ENCODE measurements at places on chromosomes 2 and 18. TPM values are rescaled to one million over a fixed set of nuclear protein-coding genes. Genes with fewer than 3 reads are reported as not detected.

The DNAJC5G gene
- total RNA-seq = not detected

- DNase-seq = no peak
Observed at GRCh38 chr18:58161659-58162058, 117.6 kb downstream of the NEDD4L start.

DNA sequence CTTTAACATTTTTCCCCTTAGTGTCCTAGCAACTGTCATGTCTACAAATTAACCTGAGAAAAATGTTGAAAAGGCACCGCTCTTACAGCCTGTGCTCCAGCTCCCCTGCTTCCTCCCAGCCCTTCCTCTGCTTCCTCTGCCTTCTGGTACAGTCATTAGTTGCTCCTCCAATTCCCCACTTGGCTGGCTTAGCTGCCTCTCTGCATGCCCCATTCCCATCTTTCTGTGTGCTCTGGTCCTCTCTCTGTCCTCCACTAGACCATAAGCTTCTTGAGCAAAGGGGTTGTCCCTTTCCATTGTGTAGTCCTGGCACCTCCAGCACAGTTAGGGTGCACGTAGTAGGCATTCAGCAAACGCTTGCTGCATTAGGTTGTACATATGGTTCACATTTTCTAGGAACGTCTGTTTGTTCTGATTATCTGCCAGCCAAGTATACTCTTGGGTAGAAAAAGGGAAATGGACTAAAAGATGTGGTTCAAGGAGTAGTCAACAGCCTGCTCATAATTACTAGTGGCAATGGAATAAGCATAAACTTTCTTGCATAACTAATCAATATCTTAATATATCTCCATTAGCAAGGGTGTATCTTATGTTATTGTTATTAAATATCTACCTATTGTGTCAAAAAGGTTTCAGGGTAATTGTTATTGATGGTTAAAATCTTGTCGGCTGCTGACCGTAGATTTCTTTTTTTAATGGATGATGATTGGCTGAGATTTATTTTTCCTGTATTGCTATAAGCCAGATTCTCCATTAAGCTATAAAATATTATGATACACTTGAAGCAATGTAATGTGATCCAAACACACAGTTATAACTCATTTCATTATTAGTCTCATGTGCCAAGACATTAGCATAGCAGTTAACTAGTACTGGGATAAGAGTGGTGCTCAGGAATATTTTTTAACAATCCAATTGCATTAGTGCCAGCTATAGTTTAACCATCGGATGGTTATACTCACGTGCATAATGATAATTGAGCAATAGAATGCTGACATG is 340.1 kb downstream of the SLC4A3 start:
- DNase-seq = no peak

The GRB14 gene
- total RNA-seq = 6.3 TPM

The PKDCC gene
- total RNA-seq = 102 TPM

DNA sequence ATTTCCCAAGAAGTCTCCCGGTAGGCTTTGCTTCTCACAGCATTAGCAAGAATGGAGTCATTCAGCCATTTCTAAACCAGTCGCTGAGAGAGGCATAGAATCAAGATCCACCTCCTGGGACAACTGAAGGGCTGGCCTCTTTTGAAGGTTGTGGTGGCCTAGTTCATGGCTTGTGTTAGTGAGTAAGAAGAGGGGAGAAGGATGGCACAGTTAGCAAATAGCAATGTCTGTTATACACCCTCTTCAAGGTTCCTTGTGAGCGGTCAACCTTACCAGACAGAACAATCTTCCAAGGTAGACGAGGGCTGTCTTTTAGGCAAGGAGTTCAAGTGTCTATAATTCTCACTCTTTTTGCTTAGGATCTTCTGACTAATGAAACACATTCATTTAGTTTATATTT is 35.4 kb upstream of the DNAH7 start:
- no peak for DNase-seq

The DNAH6 gene
- total RNA-seq = 0.13 TPM

DNA sequence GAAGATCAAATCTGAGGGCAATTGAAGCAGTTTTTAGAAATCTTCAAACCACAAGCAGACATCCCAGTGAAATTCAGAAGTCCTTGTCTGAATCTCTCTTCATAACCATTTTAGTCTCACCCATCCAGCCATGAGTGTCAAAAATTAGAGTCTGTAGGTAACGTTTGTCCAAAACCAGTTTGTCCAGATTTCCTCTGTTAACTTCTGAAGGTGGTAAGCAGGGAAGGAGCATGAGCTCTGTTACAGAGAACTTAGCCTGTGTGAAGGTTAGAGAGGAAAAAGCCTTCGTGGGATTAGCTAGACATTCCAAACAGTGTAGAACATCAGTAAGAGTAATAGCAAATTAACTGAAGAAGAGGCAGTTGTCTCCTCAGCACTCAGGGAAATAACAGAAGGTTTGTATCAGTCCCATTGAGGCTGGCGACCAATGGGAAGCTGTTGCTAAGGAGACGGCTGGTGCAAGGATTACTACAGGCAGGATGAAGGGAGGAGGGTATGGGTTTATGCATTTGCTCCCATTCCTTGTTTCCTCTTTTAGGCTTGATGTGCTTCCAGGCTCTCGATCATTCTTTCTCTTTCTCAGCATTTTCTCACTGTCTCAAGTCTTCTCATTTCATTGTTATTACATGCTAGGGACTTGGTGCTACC is 8.7 kb upstream of the GPR155 start:
- no peak for DNase-seq

DNA sequence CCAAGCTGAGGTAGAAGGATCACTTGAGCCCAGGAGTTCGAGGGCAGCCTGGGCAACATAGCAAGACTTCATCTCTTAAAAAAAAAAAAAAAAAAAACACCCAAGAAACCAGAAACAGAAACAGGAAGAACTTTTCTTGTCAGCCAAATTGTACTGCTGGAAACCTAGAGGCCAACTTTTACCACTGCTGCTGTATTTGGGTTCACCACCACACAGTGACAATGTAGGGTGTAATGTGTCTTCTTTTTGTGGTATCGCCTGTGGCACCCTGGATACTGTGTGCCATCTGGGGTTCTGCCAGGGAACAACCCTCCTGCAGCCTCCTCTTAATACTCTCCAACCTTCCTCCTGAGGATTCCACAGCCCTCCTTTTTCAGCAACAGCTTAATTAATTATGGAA is 72.6 kb downstream of the STK39 start:
- DNase-seq = no peak

GRCh38 chr2:190452433-190452832 is 44.3 kb downstream of the MFSD6 start:
- DNase-seq = no peak

The ADAM23 gene
- 3.0 TPM for total RNA-seq

The KCNIP3 gene
- 15.8 TPM for total RNA-seq

- DNase-seq = no peak
Observed at GRCh38 chr2:218149848-218150440, 16.8 kb downstream of the CXCR1 start.

The IFIH1 gene
- total RNA-seq = 11.7 TPM

The WDR12 gene
- 10.8 TPM for total RNA-seq
